HTR-8/SVneo (cell line): ENCODE measurements at places on chromosomes 7 and 10.

DNA sequence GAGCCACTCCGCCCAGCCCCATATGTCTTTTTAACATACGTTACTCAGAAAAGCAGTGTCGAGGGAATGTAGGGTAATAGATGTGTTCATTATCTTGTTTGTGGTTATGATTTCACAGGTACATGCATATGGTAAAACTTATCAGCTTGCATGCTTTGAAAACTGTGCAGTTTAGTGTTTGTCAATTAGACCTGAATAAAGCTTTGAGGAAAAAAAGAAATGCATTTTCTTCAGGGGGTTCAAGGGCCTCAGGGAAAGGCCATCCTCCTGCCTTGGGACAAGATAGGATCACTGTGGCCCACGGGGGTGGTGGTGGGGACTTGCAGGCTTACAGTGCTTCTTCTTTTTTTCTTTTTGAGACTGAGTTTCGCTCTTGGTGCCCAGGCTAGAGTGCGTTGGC, 16.0 kb upstream of the C10orf95 start:
- no peak for DNase-seq

DNA sequence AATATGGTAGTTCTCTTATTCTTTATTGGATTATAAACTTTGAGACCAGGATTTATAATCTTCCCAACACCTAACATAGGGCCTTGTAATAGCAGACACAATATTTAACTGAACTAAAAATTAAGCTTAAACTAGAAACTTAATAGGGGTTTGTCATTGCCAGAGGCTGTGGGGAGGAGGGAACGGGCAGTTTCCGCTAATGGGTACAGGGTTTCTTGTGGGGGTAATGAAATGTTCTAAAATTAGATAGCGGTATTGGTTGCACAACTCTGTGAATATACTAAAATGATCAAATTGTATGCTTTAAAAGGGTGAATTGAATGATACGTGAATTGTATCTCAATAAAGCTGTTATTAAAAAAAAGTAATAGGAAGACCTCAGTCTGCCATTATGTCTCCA, 45.4 kb downstream of the NT5C2 start:
- DNase-seq: no peak

DNA sequence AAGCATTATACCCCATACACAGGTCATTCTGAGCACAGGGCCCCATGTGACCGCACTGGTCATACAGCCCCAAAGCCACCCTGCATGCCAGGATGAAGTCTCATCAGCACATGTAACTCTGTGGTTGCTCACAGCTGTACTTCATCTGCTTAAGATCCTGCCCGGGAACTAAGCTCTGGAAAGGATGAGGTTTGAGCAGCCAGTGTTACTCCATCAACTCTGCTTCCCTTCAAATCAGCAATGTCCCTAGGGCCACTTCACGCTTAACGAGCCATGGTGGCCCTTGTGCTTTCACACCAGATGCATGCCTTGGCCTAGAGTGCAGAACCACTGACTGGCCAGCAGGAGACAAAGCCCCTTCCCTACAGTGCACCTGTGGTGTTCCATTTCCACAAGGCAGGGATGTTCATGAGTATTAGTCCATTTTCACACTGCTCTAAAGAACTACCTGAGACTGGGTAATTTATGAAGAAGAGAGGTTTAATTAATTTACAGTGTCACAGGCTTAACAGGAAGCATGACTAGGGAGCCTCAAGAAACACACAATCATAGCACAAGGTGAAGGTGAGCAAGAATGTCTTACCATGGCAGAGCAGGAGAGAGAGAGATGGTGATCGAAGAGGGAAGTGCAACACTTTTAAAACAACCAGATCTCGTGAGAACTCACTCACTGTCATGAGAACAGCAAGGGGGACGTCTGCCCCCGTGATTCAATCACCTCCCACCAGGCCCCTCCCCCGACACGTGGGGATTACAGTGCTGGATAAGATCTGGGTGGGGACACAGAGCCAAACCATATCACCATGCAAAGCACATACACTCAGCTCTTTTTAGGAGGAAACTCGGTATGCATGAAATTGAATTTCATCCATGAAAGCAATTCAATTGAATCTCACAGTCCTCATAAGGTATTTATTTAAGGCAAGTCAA, 149.0 kb upstream of the CDCA7L start:
- DNase-seq: no peak

DNA sequence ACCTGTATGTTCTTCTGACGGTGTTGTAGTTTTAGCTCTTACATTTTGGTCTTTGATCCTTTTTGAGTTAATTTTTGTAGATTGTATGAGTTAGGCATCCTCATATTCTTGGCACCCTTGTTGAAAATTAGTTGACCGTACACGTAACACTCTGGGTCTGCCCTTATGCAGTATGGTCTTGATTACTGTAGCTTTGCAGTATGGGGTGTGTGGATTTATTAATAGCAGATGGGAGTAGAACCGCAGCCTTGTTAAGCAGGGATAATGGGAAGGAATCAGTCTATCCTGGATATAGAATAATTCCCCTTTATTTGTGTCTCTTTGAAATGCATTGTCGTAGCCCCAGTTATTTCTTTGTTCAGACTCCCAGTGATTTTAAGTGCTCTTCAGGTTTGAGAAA, 95.5 kb downstream of the UBE3C start:
- no peak for DNase-seq

GRCh38 chr10:77687621-77688020, 50.0 kb upstream of the KCNMA1 start:
- no peak for DNase-seq

DNA sequence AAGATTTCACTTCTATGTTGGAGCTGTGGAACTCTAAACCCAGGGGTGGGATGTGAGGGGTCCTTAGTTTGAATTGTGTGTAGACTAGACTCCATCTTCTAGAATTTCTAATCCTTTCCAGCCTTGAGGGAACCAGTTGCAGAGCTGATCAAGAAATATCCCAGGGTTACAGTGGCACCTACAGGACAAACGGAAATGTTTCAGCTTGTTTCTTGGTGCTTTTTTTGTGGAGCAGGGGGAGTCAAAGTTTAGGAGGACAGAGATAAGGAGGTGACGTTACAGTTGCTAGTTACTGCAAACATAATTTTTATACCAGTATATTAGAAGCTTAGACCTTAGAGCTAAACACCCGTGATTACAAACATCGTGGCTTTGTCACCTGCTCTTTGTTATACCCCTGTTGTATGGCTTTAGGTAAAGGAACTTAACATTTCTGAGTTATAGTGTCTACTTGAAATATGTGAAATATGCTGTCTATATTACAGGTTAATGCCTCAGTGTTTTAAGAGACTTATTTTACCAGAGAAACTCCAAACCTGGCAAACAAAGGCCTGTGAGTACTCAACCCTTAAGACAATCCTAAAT, 84.5 kb upstream of the DYNC1I1 start:
- DNase-seq: no peak

- DNase-seq: no peak
Observed at GRCh38 chr10:113293167-113293566, 259.7 kb upstream of the HABP2 start.

DNA sequence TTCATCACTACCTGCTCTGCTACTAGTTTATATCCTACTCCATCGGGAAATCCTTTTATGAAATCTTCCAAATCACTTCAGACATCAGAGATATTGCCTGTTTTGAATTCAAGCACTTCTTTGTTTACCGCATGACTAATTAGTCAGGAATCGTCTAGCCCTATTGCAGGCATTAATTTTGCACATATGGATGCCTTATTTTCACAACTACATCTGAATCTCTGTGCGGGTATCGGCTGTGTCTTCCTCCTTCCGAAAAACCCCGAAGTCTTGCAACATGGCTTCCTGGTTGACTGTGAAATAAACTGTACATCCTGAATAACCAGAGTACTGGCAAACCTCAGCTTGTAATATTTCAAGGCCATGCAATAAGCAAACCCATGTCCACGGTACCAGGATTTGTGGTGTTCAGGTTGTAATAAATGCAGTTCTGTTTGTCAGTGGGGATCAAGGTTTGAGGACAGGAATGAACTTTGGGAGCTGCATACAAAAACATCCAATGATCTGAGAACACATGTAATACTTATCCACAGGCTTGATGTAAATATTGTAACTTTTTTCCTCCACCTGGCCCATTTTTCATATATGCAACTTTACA, 642.1 kb downstream of the PARD3 start:
- no peak for DNase-seq

- DNase-seq: no peak
Observed at GRCh38 chr7:98314469-98314868, 33.0 kb downstream of the BRI3 start.

DNA sequence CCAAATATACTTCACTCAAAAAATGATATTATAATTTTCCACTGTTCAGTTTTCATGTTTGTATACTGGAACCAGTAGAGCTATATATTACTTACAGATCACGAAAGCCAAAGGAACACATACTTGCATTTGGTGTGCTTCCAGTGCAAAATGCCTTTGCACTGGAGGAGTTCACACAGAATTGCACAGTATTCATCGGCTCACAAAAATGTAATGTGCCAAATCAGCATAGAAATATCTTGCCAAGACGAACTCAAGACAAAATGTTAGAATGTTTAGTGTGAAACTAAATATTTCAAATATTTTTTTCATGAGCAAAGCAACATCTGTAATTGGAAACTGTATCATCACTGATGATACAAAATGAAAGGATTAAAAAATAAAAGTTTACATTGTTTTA, 646.2 kb upstream of the SEMA3D start:
- DNase-seq: no peak

DNA sequence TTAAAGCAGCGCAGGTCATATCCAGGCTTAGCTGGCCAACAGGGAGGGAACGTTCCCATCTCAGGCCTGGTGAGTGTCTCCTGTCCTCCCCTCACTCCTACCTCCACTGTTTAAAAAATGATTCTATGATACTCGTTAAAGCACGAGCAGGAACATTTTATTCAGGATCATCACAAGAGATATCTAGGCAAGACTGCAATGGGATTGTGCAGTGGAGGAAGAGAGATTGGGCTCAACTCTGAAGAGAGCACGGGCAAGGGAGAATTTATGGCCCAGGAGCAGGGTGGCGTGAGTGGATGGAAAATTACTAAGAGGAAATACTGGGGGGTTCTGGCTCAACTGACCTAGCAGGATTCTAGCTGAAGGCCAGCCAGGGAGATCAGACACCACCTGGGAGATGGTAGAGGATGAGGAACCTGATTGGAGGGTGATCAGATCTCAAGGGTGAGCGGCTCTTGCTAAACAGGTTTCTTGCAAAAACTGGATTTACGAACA, 9.0 kb upstream of the HSPB1 start:
- DNase-seq: no peak

GRCh38 chr7:159159731-159160130, 15.1 kb upstream of the VIPR2 start:
- no peak for DNase-seq

DNA sequence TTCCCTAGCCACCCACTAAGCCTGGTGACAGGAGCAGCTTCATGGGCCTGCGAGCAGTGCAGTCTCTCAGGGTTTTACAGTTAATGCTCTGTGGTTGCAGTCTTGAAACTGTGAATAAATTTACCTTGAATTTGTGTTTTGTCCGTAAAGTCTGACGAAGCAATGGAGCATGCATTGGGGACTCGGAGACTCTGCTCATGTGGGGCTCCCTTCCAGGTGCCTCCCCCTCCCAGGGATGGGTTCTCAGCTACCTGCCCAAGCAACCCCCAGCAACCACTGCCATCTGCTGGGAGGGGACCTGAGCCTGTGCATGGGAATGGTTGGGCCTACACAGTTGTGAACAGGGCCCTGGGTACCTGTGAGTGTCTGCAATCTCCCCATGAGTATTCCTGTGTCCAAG, 36.3 kb upstream of the IKZF1 start:
- DNase-seq: no peak

DNA sequence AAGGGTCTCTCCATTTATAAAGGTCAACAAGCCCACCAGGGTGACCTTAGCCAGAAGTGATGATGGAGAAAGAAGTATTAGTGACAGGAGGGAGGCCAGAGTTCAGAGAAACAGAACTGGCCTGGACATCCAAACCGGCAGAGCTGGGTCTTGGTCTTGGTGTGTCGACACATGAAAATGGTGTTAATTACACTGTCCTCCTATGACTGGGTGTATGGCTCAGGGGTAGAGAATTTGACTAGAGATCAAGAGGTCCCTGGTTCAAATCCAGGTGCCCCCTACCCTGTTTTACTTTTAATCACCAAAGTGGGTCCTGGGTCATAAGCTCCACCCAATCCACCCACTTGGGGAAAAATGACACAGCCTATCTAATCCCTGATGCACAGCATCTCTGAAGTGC, 110.6 kb upstream of the ZNF746 start:
- DNase-seq: no peak

DNA sequence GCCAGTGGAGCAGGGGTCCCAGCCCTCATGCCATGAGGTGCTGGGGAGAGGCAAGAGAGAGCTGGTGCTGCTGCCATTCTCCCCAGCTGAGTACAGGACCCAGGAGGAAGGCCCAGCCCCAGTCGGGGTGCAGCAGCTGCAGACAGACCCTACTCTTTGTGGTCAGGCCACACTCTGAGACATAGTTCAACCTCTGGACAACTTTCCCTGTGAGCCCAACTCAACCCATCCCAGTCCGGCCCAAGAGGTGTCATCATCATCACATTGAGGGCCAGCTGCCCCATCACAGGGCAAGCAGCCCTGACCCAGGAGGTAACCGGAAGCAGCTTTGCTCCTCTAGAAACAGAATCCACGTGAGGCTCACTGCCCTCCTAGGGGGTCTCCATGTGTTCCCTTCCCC, 133.8 kb upstream of the KCNMA1 start:
- no peak for DNase-seq

GRCh38 chr7:24138343-24138742, 145.6 kb upstream of the NPY start:
- DNase-seq: no peak

DNA sequence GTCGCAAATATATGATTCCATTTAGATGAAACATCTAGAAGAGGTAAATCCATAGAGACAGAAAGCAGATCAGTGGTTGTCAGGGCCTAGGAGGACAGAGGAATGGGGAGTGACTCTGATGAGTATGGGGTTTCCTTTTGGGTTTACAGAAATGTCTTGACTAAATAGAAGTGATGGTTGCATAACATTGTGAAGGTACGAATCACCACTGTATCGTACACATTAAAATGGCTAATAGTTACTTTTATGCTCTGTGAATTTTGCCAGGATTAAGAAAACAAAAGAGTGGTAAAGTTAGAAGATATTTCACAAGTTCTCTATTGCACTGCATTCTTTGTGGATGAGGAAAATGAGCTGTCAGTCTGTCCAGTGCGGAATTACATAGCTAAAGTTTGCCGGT, 407.4 kb downstream of the KCNMA1 start:
- no peak for DNase-seq
